ENCODE measurements at places on chromosomes 12 and 14.

GRCh38 chr12:80413462-80413861 lies 30.6 kb upstream of the PTPRQ start:
- no peak for DNase-seq

- peak; percentile 51 for DNase-seq
Measured at GRCh38 chr12:45725631-45726602, 3.6 kb upstream of the ARID2 start.

GRCh38 chr12:15979096-15980092 lies 68.3 kb downstream of the DERA start:
- peak; percentile 92 for DNase-seq

GRCh38 chr12:39065455-39065854 lies 160.1 kb upstream of the CPNE8 start:
- no peak for DNase-seq

GRCh38 chr14:33936391-33936790 lies 14.5 kb downstream of the EGLN3 start:
- DNase-seq: no peak

- DNase-seq: no peak
Measured at GRCh38 chr12:54166567-54167499, 22.0 kb downstream of the SMUG1 start.

DNA sequence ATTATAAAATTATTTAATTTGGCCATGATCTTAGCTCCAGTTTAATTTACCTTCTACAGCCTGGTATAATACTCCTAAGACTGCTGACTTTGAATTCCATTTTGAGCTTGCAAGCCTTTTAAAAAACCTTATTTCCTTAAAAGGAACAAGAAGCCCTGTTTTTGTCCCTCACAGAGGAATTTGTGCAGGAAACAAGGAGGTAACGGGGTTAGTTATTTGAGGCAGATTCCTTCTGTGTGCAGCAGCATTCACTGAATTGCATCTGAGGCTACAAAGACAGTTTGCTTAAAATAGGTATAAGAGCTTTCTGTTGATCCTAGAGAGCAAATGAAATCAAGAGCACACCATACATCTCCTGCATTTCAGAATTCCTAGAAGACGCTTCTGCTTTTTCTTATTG lies 403.3 kb upstream of the PRICKLE1 start:
- DNase-seq: no peak

DNA sequence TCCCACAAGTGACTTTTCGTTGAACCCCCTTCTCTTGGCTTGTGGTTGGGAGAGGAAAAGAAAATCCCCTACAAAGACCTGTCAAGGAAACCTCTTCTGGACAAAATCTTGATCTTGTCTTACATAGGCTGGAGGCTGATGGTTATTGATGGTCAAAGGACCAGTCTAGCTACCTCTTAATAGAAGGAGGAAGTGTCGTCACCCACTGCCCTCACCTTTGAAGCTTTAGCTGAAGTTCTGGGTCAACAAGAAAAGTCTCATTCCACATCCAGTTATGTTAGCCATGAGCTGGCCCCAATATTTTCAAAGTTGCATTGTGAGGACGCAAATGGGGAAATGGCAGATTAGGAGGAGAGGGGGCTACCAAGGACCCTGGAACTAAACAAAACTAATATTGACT lies 6.2 kb upstream of the KSR2 start:
- no peak for DNase-seq

GRCh38 chr12:40224439-40225291 lies at the start of gene LRRK2:
LRRK2 (plus strand) TSS chr12:40224997; CDS start chr12:40225132, 135 bp downstream.
- DNase-seq: peak; percentile 14

GRCh38 chr14:64966976-64967375 lies 5.2 kb downstream of the RAB15 start:
- DNase-seq: no peak

DNA sequence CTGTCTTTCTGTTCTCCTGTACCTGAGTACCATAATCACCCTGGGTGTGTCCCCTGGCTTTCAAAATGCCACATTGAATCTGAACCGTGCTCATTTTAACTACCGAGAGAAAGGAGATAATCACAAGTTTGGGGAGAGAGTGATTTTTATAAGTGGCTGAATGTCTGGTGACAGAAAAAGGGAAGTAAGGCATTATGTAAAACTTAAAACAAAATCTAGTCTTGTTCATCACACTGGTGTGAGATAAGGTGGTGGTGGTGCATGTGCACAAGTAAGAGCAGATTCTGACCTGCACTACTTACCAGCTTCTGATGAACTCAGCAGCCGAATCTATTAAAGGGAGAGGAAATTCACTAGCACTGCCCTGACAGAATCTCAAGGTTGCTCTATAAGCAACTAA lies 56.3 kb downstream of the SPPL3 start:
- DNase-seq: no peak

DNA sequence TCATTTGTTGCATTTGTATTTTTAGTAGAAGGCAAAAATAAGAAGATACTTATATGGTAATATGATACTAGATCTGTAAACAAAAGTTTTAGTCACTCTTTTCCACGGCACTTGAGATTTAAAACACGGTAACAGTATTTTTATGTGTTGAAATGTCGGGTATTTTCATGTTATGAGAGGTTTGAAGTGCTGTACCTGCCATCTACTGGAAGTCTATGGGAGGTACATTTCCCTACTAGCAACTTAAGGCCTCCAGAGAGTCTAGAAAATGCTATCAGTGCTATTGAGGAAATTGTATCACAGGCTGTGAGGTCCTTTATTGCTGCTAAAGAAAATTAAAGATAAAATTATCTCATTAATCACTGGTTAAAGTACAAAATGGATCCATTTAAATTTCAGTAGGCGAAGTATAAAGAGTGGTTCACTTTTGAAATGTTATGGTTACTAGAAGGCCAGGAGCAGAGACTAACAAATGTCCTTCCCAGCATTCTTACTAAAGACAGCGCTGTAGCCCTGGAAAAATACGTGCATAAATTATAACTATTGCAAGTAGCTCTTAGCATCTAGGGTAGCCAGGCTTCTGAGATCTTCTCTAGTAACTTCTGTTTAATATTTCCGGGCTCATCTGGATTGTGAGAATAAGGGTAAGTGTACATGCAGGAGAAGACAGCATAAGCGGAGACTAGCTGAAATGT lies 77.6 kb upstream of the PRKD1 start:
- peak; percentile 69 for DNase-seq

DNA sequence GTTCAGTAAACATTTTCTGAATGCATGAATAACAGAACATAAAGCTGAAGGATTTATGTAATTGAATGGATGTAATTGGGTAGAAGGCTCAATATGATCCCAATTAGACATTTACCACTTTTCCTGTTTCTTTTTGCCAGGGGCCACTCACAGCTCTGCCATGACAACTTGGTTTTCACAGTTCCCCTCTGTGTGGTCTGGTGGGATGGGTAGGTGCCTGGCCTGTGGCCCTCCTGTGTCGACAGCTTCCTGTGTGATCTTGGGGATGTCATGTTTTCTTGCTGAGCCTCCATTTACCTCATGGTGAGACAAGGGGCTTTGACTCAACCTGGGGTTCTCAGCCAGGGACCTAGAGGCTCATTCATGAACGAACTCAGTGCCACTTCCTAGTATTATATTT lies 12.6 kb upstream of the SERPINA10 start:
- no peak for DNase-seq

GRCh38 chr12:106760184-106760531 lies 14.3 kb upstream of the RIC8B start:
- DNase-seq: no peak

DNA sequence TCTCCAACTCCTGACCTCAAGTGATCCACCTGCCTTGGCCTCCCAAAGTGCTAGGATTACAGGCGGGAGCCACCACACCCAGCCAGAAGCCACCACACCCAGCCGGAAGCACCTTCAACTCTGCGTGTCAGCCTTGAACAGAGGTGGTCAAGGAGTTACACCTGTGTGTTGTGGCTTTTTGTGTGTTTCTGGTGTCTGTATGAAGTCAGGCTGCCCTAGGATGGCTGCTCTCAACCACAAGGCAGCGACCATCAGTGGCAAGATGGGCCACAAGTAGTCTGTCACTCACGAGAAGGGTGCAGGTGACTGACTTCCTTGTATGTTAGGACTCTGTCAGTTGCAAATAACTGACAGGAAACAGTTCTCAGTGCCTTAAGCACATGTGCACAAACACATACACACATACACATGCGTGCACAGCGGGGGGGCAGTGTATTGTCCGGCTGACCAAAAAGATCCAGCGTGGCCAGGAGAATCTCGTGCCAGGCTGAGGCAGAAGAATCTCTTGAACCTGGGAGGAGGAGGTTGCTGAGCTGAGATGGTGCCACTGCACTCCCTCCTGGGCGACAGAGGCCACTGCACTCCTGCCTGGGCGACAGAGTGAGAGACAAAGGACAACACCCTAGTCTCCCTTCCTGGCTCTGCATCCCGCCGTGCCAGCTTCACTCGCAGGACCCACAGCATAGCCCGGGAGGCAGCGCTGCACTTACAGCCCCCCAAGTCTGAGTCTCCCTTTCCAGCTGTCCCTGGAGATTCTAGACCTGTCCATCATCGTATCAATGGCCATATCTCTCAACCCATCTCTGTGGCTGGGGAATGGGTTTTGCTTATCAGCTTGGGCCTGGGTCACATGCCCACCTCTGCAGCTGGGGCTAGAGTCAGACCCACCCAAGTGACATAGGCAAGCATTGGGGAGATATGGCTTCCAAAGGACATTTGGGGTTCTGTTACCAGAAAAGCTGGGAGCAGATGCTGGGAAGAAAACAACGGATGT lies 13.7 kb downstream of the P2RX4 start:
- peak; percentile 26 for DNase-seq

GRCh38 chr12:46360908-46361666 lies 11.5 kb downstream of the SLC38A2 start:
- no peak for DNase-seq

Measured in HFFc6 (cell line).